ENCODE measurements at places on chromosomes 5 and 9. TPM values are rescaled to one million over a fixed set of nuclear protein-coding genes. Genes with fewer than 3 reads are reported as not detected.

- DNase-seq: no peak
These were observed 115.2 kb downstream of the GNAQ start for GRCh38 chr9:77916410-77916819.

DNA sequence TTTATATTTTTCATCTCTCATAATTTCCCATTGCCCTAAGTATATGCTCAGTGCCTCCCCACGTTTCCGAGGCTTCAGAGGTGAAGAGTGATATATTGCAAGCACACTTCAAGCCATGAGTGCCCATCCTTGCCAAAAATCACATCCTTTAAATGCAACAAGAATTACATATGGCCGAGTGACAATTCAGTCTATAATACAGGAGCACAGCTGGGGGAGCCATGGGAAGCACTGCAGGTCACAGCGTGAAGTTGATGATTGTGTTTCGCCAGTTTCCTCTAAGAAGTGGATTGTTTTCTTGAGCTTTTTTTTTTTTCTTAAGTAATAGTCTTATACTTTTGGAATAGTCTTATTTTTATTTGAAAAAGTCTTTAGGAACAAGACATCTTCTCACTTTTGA, 61.1 kb downstream of the MTRR start:
- DNase-seq: no peak

The CARTPT gene
- not detected for total RNA-seq

The PPP6C gene
- 43.9 TPM for total RNA-seq
